Activated T-helper 1 cell treated with anti-CD3 and anti-CD28 coated beads, Interleukin-12 subunit alpha, Interleukin-12 subunit beta, Interleukin-2, Interleukin-4 antibody, amounts not matched to agents 30 ng/mL and 10 ng/mL and 1 ng/mL, durations not matched to agents 14 hours and 24 hours and 36 hours (primary cell): ENCODE measurements at places on chromosomes 7 and 10. TPM values are rescaled to one million over a fixed set of nuclear protein-coding genes. Genes with fewer than 3 reads are reported as not detected.

SORCS1 gene
- not detected in 2 replicates for total RNA-seq

- no peak overlapping the region for H3K4me3 ChIP-seq
- no peaks in the 10 kb centered on the region for H3K27me3 ChIP-seq
- H3K27ac ChIP-seq: no peak overlapping the region
- no peaks in the 10 kb centered on the region for H3K4me1 ChIP-seq
- DNase-seq: no peak
Measured at GRCh38 chr7:9835199-9835598, 1138.5 kb upstream of the PHF14 start.

FXYD4 gene
- 0.44 TPM in 1 of 2 replicates, not detected in the other for total RNA-seq

MIOS gene
- 29.6 and 31.6 TPM in 2 replicates for total RNA-seq

DNA sequence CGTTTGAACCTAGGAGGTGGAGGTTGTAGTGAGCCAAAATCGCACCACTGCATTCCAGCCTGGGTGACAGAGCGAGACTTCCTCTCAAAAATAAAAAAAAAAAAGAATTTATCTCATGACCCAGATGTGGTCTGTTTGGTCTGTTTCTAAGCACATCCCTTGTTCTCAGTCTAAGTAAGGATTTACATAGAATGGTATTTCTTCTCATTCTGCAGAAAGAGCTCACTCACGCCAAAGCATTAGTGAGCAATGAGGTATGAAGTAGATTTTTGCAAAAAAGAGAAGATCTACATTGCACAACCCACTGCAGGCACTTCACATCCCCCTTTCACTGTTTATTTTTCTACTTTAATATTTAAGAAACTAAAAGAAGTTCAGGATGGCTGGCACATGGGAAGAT is 76.5 kb upstream of the FGL2 start:
- H3K4me3 ChIP-seq: no peak overlapping the region
- peaks cover 11% of the 10 kb centered on the region for H3K36me3 ChIP-seq
- DNase-seq: no peak
- H3K27me3 ChIP-seq: no peaks in the 10 kb centered on the region
- no peak overlapping the region for H3K27ac ChIP-seq
- peaks cover 4% of the 10 kb centered on the region for H3K4me1 ChIP-seq
